ENCODE measurements at places on chromosomes 6 and 20. TPM values are rescaled to one million over a fixed set of nuclear protein-coding genes. Genes with fewer than 3 reads are reported as not detected.

DNA sequence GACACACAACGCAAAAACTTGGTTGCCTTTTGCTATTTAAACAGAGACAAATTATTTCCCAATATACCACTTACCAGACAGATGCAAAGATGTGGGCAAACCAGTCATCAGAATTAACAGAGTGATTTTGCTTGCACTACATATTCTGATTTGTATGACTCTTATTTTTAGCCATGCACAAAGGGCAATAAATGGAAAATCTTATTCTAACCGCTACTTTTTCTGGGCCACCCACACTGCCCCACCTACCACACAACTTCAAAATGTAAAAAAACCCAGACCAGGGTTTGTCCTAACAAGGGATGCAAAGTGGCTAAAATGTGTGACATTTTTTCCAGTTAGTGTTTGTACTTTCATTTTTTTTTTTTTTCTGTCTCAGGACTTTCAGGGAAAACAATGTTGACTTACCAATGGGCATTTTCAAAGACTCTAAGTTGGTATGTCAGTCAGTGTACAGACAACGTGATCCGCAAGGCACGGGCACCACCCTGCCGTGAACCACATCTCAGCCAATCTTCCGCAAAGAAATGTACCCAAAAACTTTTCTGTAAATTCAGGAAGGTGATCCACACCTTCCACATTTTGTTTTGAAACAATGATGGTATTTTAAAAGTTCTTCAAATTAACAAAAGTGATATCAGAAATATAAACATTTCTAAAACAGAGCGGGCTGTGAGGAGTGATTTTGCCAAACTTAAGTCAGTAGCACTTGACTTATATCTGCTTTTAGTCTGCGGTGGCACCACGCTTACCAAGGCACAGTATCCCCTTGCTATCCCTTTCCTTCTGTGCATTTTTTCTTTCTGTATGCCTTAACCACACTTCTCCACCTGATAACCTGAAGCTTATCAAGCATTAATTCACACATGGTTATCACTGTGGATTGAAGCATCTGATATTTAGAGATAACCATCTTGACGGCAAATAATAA lies 185.6 kb downstream of the GJA10 start:
- no peak for DNase-seq

DNA sequence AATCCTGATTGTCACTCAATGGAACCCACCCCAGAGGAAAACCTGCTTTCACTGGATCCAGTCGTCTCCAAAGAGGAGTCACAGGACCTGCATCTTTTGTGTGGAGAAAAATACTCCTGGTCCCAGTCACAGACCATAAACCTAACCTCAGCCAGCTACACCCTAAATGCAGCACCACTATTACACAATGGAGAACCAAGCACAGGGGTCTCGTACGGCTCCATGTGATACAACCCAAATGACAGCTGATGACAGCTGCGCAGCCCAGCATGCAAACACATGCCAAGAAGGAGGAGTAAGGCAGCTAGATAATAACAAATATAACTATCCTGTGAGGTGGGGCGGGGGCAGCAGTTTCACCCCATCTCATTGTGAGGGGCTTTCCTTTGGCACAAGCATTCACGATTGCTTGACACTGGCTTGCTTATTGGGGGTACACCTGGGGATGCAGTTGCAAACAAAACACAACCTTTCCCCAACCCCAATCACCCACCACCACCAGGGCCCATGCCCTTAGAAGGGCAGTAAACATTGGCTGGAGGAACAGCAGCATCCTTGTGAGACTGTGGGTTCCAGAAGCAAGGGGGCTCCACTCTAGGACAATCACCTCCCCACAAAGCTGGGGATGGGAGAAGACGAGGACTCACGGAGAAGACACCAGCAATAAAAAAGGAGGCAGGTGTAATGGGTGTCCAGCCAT lies 51.5 kb downstream of the TRERF1 start:
- no peak for DNase-seq

- peak; percentile 33 for DNase-seq
Observed at GRCh38 chr6:27889628-27890444, 22.4 kb downstream of the OR2B2 start.

- peak; percentile 64 for DNase-seq
Observed at GRCh38 chr6:169536446-169537170, 165.2 kb downstream of the WDR27 start.

- DNase-seq: no peak
Observed at GRCh38 chr6:138487102-138487604, 12.1 kb downstream of the NHSL1 start.

DNA sequence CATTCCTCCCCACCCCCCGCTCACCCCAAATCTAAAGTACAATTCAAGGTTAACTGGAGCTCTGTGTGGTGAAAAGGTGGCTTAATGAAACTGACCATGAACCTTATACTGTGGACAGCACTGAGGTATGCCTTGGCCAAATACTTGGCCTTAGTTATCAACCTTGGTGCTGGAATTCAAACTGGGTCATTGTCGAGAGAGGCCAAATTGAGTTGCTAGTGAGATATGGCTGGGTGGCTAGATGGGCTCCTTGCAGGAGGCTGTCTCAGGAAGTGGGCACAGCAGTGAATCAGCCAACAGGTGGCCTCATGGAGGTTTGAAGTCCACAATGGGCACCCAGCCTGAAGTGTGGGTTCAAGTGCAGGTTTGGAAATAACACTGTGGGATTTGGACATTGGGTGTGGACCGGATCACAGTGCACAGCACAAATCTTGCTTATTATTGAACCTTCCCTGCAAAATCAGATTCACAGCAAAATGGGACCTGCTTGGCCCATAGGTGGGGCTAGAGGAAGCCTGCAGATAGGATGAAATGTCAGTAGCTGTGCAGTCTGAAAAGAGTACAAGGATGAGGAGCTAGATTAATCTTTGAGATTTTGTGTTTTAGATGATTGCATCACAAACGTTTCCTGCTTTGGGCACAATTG lies 5.6 kb upstream of the BTBD3 start:
- peak; percentile 49 for DNase-seq

DNA sequence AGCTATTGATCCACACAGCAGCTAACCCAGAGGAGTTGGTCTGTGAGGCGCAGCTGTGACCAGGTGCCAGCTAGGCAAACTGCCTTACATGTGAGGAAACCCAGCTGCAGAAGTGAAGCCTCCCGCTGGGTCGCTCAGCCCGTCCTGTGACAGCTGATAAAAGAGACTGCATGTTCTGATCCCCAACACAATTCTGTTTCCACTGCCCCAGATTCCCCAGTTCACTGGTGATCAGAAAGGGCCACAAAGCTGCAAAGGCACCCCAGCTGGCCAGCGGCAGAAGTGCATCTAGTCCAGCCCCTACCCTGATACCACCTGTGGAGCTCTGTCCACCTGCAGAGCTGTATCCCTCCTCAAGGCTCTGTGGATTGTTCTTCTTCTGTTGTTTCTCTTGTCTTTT lies 64.5 kb downstream of the CTNNBL1 start:
- no peak for DNase-seq

DNA sequence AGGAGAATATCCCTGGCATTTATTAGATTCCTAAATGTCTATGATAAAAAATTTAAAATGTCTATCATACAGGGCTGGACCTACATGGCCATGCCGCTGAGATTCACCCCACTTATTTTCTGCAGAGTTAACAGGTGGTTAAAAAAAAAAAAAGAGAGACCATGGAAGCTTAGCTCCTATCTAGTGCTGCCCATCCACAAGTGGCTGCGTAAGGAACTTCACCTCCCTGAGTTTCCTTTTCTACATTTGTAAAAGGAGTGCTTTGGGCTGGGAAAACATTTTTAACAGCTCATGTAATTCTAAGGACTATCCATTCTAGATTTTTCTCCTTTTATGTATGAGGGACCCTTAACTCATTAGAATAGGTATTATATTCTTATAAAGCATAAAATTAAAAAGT lies 534.1 kb downstream of the MMUT start:
- DNase-seq: no peak

DNA sequence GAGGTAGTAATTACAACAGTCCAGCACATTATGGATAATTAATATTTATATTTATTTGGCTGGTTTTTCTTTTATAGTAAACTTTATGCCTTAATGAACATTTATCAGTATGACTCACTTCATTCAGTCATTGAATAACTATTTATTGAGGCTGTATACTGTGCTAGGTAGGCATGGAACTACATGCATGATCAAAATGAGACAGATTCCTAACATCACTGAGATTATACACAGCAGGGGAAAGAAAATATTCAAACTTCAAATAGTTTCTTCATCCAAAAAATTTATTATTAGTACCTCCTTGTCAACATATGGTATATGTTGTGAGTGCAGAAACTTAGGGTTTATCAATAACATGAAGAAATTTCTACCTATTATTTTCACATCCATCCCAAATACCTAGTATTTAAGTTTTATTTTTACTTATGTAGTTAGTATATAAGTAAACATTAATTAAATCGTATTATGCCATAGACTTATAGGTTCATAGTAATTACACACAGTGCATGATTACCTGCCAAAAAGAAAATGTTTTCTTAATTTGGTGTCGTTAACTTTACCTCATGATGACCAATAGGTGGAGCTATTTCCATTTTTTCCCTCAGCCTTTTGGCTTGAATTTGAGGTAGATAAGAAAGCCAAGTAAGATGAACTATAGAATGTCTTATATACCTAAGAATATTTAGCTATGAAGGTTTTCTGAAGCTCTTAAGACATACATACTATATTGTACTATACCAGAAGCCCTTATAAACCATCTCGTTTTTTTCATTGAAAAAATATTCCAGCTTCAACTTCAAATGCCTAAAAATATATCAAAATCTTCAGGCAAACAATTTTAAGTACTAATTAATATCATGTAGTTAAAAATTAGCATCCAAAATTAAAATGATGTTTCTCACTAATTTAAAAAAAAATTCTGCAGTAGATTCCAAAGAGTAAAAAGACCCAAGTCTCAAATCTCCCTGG lies 12.5 kb upstream of the TMEM30A start:
- DNase-seq: peak; percentile 73

DNA sequence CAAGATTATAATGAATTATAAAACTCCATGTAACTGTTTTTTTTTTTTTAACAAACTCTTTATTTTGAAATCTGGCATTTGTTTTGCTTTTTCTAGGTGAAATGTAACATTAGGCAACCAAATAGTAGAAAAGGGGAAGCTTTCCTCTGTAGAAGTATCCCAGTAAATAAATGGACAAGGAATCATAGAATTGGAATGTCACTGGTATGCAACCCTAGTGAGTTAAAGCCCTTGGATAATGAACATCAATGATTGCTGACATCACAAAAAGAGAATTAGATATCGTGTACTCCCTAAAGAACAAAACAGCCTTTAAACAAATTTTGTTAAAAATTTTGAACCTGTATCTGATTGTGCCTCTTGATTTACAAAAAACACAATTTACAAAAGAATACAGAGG lies 93.9 kb upstream of the OGFRL1 start:
- peak; percentile 86 for DNase-seq

DNA sequence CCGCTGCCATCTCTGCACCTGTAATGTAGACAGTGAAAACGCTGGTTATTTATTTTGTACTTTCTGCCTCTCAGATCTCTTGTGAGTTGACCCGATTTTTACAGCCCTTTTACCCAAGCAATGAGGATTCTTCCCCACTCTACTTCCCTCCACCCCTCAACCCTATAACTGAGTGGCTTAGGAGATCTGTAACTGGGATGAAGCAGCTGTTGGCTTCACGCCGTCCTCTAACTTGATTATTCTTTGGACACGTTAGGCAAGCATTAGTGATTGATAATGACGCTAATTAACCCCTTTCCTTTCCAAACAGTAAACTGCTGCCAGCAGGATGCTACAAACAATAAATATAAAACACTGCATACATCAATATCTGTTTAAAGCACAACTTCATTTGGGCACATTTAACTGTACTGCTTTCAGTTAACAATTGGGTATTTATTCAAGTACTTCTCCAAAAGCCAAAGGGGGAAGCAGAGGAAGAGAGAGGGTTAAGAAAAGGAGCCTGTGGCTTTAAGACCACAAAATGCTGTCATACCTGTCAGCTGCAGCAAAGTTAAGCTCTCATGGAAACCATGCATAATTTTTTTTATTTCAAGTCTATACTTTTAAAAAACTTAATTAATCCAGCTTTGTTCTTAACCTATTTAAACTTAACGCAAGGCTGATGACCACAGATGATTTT lies 21.2 kb downstream of the TFAP2A start:
- DNase-seq: no peak

- no peak for DNase-seq
Observed at GRCh38 chr6:160104821-160105517, 16.6 kb upstream of the SLC22A1 start.

GRCh38 chr20:3896853-3897583 lies 7.8 kb downstream of the PANK2 start:
- DNase-seq: no peak

- DNase-seq: peak; percentile 89
Observed at GRCh38 chr6:77457720-77458349, 5.5 kb downstream of the HTR1B start.

GRCh38 chr6:22098601-22099031 lies 198.2 kb downstream of the PRL start:
- DNase-seq: peak; percentile 7

GRCh38 chr6:137033828-137034227 lies 10.9 kb downstream of the IL20RA start:
- DNase-seq: peak; percentile 81

DNA sequence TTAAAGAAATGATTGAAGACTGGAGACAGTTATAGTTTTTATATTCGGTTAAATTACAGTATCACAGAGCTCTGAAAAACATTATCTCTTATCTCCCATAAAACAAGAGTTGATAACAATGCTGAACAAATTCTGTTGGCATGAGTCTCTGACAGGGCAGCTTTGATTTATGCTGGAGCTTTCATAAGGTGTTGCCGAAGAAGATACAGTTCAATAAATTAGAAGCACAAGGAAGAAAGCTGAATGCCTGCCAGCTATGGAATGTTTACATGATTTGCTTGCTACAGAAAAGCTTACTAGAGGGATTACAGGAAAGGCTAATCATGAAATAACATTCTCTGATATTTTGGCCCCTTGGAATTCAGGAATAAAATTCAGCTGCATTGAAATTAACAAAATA lies 431.9 kb upstream of the GJE1 start:
- peak; percentile 21 for DNase-seq

GRCh38 chr20:3208786-3209256 lies 477 bp upstream of the ITPA start:
- peak; percentile 32 for DNase-seq

DNA sequence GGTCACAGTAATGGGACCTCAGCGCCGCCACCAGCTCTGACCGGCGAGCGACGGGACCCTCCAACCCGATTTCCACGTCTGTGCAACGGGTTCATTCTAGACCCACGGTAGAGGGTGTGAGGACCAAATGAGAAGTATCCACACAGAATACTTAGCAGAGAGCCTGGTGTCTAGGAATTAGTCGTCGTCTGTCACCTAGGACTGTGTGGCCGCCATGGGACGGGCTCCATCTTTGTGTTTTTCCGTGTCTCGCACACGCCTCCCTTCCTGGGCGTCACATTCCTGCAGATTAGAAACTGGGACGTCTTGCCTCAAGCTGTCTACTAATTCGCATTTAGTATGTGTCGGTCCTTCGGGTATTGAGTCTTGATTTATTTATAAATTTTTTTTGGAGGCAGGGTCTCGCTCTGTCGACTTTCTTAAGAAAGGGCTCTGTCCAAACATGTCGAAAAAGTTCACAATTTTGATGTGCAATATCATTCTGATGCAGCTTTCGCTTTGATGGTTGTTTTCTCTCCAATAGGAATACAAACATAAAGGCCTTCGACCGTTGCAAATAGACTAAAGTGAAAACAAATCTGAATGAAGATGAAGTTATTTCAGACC lies 563 bp downstream of the MGME1 start:
- DNase-seq: peak; percentile 74

MAPK14 gene
- total RNA-seq: 59.6 TPM

SNAI1 gene
- 8.4 TPM for total RNA-seq

MYLK4 gene
- 0.76 TPM for total RNA-seq

MYL9 gene
- 29.0 TPM for total RNA-seq

SIRPD gene
- total RNA-seq: not detected

COX4I2 gene
- total RNA-seq: not detected

GSTA4 gene
- 26.2 TPM for total RNA-seq

Measured in M059J (cell line).